ENCODE measurements at places on chromosomes 7 and 10.

DNA sequence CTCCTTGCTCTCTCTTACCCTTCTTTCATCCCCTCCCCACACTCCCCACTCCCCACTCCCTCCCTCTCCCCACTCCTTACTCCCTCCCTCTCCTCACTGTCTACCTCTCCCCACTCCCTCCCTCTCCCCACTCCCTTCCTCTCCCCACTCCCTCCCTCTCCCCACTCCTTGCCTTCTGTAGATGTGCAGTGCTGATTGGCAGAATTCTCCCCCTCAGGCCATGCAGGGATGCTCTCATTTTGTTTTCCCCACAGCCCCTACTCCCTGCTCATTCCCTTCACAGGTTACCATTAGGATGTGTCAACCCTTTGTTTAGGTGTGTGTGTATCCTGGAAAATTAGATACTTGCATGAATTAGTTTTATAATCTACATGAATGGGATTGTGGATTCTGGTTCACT lies 90.3 kb downstream of the CELF2 start:
- DNase-seq, result no peak

DNA sequence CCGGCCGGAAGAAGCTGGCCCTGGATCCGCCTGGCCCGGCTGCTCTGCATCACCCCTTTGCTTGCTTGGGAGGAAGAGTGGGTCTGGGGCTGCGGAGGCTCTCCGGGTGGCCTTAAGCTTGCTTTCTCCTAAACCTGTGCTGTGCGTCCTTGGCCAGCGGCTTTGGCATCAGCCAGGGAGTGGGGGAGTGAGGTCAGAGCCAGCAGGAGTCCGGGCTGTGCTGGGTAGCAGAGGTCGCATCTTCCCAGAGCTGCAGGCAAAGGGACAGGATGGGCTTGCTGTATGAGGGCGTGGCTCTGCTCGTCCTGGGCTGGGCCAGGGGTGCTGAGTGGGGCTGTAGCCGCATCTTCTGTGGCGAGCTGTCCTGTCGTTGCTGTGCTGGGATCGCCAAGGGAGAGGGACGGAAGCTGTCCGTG lies 21.1 kb downstream of the BNIP3 start:
- no peak for DNase-seq

- DNase-seq, result no peak
These were observed 6.9 kb upstream of the GSTK1 start for GRCh38 chr7:143256325-143256724.

GRCh38 chr10:132746801-132747625 lies 38.9 kb downstream of the NKX6-2 start:
- no peak for DNase-seq

- DNase-seq, result no peak
These were observed 66.9 kb upstream of the TFEC start for GRCh38 chr7:116097365-116098009.

- DNase-seq, result no peak
These were observed 142.1 kb downstream of the PHTF2 start for GRCh38 chr7:77940647-77941046.

DNA sequence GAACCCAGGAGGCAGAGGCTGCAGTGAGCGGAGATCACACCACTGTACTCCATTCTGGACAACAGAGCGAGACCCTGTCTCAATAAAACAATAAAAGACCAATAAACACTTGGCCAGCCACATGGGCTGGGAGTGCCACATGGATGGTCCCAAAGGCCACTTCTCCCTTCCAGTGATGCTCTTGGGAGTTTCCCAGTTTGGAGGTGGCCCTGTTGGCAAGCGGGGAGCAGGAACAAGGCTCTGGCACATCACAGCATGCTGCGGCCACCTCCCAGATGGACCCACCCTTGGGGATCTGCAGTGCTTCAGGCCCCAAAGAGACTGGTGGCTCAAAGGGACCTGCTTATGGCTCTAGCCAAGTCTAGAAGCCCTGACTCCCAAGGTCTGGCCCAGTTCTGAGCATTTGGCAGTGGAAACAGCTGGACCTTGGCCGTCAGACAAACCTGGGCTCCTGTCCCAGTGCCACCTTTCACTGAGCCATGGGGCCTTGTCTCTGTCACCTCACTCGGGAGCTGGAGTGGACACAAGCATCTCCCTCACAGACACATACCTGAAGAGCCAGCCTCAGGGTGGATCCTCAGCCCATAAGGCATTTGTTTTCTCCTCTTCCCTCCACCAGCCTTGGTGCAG lies 91.7 kb downstream of the COL13A1 start:
- DNase-seq, result no peak

GRCh38 chr10:78911533-78912340 lies 157.0 kb upstream of the ZMIZ1 start:
- DNase-seq, result no peak

- no peak for DNase-seq
These were observed 22.8 kb upstream of the ITGB8 start for GRCh38 chr7:20307901-20308300.

DNA sequence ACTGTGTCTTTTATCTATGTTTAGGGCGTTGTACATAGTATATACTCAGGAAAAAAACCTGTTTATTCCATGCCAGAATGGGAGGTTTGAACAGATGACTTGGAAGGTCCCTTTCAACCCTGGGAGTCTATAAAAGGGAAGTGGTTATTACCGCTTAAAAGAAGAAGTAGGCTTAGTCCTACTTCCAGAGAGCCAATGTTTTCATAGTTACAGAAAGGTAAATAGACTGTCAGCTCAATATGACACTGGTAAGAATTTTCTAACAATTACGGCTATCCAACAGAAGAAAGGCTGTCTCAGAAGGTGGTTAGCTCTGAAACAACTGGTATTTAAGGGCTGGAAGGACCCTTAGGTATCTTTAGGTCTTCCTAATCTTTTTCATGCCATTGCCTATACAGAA lies 1.1 kb upstream of the TFAM start:
- DNase-seq, result no peak

DNA sequence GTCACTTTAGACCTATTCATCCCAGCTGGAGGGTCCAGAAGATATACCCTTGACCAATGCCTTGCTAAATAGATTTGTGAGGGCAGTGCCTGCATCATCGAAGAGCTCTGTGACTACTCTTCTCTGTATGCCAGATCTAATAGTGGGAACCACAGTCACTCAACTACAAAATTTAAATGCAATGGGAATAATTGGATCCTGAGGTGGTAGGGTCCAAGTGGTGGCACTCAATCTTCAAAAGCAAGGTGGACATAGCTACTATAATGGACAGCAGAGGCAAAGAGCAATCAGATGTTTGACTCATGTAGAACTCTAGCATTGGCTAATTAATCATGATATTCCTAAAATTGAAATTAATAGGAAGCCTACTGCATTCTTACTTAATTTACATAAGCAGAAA lies 554.3 kb upstream of the GRM3 start:
- DNase-seq, result no peak

- DNase-seq, result no peak
These were observed 180.5 kb downstream of the ZNF365 start for GRCh38 chr10:62554632-62555199.

- DNase-seq, result no peak
These were observed 486.3 kb downstream of the POM121L12 start for GRCh38 chr7:53521638-53522184.

- no peak for DNase-seq
These were observed 2.0 kb downstream of the HOXA11 start for GRCh38 chr7:27182861-27183681.

GRCh38 chr10:62463364-62463763 lies 89.2 kb downstream of the ZNF365 start:
- no peak for DNase-seq

- DNase-seq, result no peak
These were observed 2.3 kb downstream of the MACROH2A2 start for GRCh38 chr10:70054902-70055301.

DNA sequence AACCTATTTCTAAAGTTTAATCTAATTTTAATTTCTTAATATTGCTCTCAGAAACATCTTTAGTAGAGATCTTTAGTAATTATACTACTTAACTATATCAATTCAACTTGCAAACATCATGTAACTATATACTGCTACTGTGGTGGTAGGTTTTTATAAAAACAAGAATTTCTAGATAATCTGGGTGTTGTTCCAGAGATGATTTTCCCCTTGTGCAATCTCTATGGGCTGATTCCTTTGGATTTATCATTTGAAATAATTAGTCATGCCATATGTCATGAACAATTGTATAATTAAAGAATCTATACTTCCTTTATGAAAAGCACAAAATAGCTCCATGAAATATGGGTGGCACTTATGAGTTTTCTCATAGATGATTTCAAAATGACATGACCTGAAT lies 23.9 kb upstream of the CDK13 start:
- DNase-seq, result no peak

DNA sequence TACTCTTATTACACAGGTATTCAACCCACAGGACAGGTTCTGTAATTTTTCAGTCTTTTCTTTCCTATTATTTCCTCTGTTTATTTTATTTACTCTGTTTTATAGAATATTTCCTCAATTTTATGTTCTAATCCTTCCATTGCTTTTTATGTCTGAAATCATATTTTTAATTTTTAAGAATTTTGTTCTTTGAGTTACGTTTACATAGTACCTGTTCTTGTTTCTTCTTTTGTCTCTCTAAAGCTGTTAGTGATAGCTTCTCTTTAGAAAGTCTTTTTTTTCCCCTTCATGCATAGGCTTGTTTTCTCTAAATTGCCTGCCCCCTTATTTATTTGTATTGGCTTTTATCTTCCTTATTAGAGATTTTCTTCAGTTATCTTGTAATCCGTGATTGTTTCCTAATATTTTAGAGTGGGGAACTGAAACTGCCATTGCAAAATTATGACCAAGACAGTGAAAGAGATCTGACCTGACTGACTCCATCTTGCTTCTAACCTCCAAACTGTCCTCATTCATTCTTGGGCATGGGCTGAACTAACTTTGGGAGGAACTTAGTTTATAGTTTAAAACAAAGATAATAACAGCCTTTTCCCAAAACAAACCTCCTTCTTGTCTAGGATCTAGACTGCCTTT lies 187.6 kb downstream of the PFKFB3 start:
- DNase-seq, result no peak

GRCh38 chr10:123392182-123392963 lies 238.2 kb downstream of the BUB3 start:
- DNase-seq, result no peak

GRCh38 chr10:132677473-132678227 lies 108.3 kb downstream of the NKX6-2 start:
- DNase-seq, result no peak

DNA sequence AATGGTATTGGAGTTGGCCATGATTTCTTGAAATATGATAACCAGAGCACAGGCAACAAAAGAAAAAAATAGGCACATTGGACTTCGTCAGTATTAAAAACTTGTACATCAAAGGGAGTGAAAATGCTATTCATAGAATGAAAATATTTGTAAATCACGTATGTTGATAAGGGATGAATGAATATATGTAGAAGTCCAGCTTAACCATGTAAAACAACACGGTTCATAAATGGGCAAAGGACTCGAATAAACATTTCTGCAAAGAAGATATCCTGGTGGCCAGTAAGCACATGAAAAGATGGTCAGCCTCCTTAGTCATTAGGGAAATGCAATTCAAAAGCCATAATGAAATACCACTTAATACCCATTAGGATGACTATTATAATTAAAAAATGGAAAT lies 68.1 kb downstream of the WAC start:
- no peak for DNase-seq

GRCh38 chr7:37332243-37333016 lies 116.2 kb downstream of the ELMO1 start:
- no peak for DNase-seq

GRCh38 chr7:131553931-131554330 lies 2.5 kb downstream of the PODXL start:
- no peak for DNase-seq

DNA sequence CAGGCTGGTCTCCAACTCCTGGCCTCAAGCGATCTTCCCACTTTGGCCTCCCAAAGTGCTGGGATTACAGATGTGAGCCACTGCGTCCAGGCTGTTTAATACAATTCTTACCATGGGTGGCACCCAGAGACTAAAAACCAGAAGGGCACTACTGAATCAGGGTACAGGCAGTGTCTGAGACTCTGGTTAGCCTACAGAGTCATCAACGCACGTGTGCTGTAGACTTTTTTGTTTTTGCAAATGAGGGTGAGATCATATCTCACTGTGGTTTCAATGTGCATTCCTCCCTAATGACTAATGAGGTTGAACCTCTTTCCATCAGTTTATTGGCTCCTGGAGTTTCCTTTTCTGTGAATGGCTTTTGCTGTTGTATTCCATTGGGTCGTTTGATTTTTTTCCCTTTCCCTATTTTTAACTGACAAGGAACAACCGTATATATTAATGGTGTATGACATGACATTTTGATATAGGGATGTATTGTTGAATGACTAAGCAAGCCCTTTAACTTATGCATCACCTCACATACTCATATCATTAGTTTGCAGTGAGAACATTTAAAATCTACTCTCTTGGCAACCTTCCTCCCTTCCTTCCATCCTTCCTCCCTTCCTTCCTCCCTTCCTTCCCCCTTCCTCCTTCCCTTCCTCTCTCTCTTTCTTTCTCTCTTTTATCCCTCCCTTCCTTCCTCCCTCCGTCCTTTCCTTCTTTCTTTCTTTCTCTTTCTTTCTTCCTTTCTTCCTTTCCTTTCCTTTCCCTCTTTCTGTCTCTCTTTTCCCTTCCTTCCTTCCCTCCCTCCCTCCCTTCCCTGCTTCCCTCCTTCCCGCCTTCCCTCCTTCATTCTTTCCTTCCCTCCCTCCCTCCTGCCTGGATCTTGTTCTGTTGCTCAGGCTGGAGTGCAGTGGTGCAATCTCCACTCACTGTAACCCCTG lies 9.3 kb upstream of the TMEM270 start:
- DNase-seq, result no peak

DNA sequence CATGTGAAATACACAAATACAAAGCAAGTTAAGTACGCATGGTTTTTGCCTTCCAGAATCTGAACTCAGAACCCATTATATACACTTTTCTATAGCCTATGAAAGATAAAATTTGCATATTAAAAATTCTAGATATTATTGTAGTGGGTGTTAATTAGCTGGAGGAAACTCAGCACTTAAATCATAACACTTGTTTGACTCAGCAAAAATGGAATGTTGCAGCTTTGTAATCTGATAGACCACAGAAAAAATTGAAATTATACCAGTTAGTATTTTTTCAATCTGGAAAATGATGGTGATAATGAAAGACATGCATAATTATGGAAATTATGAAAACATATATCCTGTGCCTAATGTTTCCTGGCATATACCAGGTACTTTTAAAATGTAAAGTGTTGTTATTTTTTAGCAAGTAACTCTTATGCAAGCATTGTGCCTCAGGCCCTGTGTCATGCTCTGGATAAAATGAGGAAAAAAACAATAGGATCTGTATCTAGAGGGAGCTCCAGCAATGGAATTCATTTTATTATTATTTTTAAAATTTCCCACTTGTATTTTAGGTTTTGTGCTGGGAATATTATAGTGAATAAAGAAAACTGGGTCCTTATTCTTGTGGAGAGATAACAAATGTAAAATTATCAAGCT lies 490.4 kb upstream of the SEMA3A start:
- DNase-seq, result no peak

GRCh38 chr10:98696516-98696915 lies 249.8 kb upstream of the HPS1 start:
- no peak for DNase-seq
